ENCODE measurements at places on chromosomes 16 and 17. TPM values are rescaled to one million over a fixed set of nuclear protein-coding genes. Genes with fewer than 3 reads are reported as not detected.

GRCh38 chr16:13379266-13379665 lies 477.9 kb downstream of the SHISA9 start:
- H3K36me3 ChIP-seq: no peaks in the 10 kb centered on the region
- no peaks in the 10 kb centered on the region for H3K4me1 ChIP-seq
- H3K27ac ChIP-seq: no peak overlapping the region
- no peaks in the 10 kb centered on the region for H3K27me3 ChIP-seq

- H3K36me3 ChIP-seq: no peaks in the 10 kb centered on the region
- H3K27ac ChIP-seq: no peak overlapping the region
- H3K27me3 ChIP-seq: no peaks in the 10 kb centered on the region
Observed at GRCh38 chr16:58506241-58507194, 6.6 kb downstream of the NDRG4 start.

DNA sequence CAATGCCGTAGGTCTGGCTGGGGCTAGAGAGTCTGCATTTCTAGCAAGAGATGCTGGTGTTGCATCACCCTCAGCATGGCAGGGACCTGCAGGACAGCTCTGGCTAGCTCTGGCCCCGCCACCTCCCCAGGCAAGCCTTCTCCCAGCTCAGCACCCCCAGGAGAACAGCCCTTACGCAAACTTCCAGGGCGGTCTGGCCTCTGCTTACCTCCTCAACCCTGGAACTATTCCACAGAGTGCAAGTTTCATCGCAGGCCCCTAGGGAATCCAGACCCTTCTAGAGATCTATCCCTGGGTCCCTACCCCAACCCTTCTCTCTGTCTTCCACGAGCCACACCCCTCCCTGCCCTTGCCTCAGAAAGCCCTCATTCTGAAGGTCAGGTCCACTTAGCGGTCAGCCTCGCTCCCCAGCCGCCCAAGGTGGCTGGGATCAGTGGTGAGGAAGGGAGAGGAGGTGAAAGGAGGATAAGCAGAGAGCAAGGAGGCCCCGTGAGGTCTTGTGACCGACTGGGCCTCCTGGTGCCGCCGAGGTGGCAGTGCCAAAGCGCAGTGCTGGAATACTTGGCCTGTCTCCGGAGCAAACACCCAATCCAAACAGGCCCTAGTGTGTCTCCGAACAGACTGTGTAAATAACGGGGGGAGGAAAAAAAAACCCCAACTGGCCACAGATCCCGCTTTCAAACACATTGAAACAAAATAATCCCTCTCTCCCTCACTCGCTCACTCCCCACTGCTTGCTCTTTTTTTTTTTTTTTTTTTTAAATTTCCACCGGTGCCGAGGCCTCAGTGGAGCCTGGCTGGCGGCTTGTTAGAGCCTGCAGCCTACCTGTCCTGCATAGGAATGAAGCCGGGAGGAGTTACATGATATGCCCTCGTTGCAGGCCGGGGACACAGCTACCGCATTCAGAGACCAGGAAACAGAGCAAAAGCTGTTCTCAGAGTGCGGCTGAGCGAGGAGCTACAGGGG lies 380.9 kb downstream of the SOX9 start:
- no peaks in the 10 kb centered on the region for H3K27me3 ChIP-seq
- H3K36me3 ChIP-seq: peaks cover 2% of the 10 kb centered on the region
- DNase-seq: no peak

- peaks cover 16% of the 10 kb centered on the region for H3K36me3 ChIP-seq
- peaks cover 27% of the 10 kb centered on the region for H3K4me1 ChIP-seq
- no peaks in the 10 kb centered on the region for H3K27me3 ChIP-seq
- DNase-seq: no peak
- no peak overlapping the region for H3K27ac ChIP-seq
Observed at GRCh38 chr16:48565752-48566151, 44.2 kb downstream of the N4BP1 start.

- no peak overlapping the region for H3K4me3 ChIP-seq
- DNase-seq: no peak
- peaks cover 13% of the 10 kb centered on the region for H3K4me1 ChIP-seq
- H3K27ac ChIP-seq: no peak overlapping the region
Observed at GRCh38 chr16:73206151-73206707, 158.3 kb upstream of the ZFHX3 start.

GRCh38 chr17:37493249-37494027 lies 3.7 kb downstream of the DUSP14 start:
- H3K27me3 ChIP-seq: no peaks in the 10 kb centered on the region
- peak overlapping the region; percentile 93 for H3K27ac ChIP-seq
- H3K4me3 ChIP-seq: no peak overlapping the region
- peaks cover 63% of the 10 kb centered on the region for H3K4me1 ChIP-seq

GRCh38 chr16:78909226-78909625 lies 691.3 kb downstream of the MAF start:
- no peak for DNase-seq
- no peaks in the 10 kb centered on the region for H3K27me3 ChIP-seq
- H3K4me3 ChIP-seq: no peak overlapping the region

GRCh38 chr16:68367030-68367429 lies 56.2 kb downstream of the PRMT7 start:
- peaks cover 3% of the 10 kb centered on the region for H3K4me1 ChIP-seq
- no peak for DNase-seq
- H3K27me3 ChIP-seq: no peaks in the 10 kb centered on the region
- H3K27ac ChIP-seq: no peak overlapping the region
- H3K36me3 ChIP-seq: no peaks in the 10 kb centered on the region

DNA sequence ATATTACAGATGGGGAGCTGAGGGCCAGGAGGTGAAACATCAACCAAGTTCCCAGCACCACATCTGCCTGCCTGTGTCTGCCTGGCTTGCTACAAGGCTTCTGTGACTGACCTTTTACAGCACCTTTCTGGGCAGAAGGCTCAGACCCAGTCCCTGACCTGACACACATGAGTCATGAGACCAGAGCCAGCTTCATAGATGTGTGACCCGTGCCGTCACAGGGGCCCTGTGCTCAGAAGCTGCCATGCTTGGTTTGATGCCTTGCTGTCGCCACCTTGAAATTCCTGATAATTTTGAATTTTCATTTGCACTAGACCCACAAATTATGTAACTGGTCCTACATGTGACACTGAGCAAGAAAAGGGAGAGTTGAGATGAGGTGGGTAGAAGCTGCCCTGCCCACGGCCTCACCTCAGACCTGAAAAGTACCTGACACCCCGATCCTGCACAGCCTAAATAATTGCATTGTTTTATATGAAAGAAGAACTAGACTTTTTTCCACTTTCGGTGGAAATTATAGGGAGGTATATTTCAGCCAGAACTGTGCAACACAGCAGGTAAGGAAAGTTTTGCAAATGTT lies 13.3 kb upstream of the PECAM1 start:
- H3K27ac ChIP-seq: no peak overlapping the region
- DNase-seq: no peak
- H3K4me1 ChIP-seq: peaks cover 1% of the 10 kb centered on the region
- no peaks in the 10 kb centered on the region for H3K36me3 ChIP-seq

DNA sequence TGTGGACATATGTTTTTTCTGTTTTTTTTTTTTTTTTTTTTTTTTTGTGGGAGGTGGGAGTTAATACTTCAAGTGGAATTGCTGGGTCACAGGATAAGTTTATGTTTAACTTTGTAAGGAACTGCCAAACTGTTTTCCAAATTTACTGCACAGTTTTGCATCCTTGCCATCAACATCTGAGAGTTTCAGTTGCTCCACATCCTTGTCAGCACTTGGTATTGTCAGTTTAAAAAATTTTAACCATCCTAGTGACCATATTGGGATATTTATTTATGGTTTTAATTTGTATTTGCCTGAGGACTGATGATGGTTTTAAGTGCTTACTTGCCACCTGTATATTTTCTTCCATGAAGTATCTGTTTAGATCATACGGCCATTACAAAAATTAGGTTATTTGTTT lies 34.0 kb upstream of the IRF8 start:
- no peak overlapping the region for H3K4me3 ChIP-seq
- H3K27me3 ChIP-seq: peaks cover 15% of the 10 kb centered on the region
- H3K27ac ChIP-seq: no peak overlapping the region
- H3K4me1 ChIP-seq: no peaks in the 10 kb centered on the region
- no peak for DNase-seq
- H3K36me3 ChIP-seq: no peaks in the 10 kb centered on the region

- peaks cover 59% of the 10 kb centered on the region for H3K36me3 ChIP-seq
- H3K27me3 ChIP-seq: no peaks in the 10 kb centered on the region
- peak overlapping the region; percentile 35 for H3K4me3 ChIP-seq
- DNase-seq: no peak
- H3K27ac ChIP-seq: peak overlapping the region; percentile 98
Observed at GRCh38 chr17:50188531-50188920, 12.9 kb downstream of the COL1A1 start.

GRCh38 chr16:2009164-2009711 lies 383 bp downstream of the ZNF598 start:
- H3K4me1 ChIP-seq: peaks cover 38% of the 10 kb centered on the region
- peak overlapping the region; percentile 73 for H3K27ac ChIP-seq
- no peaks in the 10 kb centered on the region for H3K36me3 ChIP-seq
- no peaks in the 10 kb centered on the region for H3K27me3 ChIP-seq
- no peak for DNase-seq

- H3K27ac ChIP-seq: peak overlapping the region; percentile 85
- peak overlapping the region; percentile 91 for H3K4me3 ChIP-seq
- H3K27me3 ChIP-seq: no peaks in the 10 kb centered on the region
- H3K36me3 ChIP-seq: no peaks in the 10 kb centered on the region
Observed at GRCh38 chr17:17723354-17724261, 42.4 kb downstream of the RAI1 start.

GRCh38 chr17:78497115-78497540 lies 80.1 kb downstream of the DNAH17 start:
- H3K27ac ChIP-seq: no peak overlapping the region
- peak; percentile 91 for DNase-seq
- peaks cover 16% of the 10 kb centered on the region for H3K4me1 ChIP-seq
- H3K27me3 ChIP-seq: no peaks in the 10 kb centered on the region
- no peaks in the 10 kb centered on the region for H3K36me3 ChIP-seq
- H3K4me3 ChIP-seq: no peak overlapping the region

- H3K4me1 ChIP-seq: peaks cover 25% of the 10 kb centered on the region
- H3K36me3 ChIP-seq: peaks cover 7% of the 10 kb centered on the region
- no peak overlapping the region for H3K4me3 ChIP-seq
- peak overlapping the region; percentile 74 for H3K27ac ChIP-seq
- H3K27me3 ChIP-seq: no peaks in the 10 kb centered on the region
Observed at GRCh38 chr17:39652587-39653315, 12.4 kb upstream of the TCAP start.

GRCh38 chr16:20114356-20114755 lies 40.7 kb upstream of the GPR139 start:
- no peak overlapping the region for H3K27ac ChIP-seq
- DNase-seq: no peak
- H3K4me1 ChIP-seq: no peaks in the 10 kb centered on the region
- no peaks in the 10 kb centered on the region for H3K36me3 ChIP-seq
- H3K27me3 ChIP-seq: no peaks in the 10 kb centered on the region
- H3K4me3 ChIP-seq: no peak overlapping the region

DNA sequence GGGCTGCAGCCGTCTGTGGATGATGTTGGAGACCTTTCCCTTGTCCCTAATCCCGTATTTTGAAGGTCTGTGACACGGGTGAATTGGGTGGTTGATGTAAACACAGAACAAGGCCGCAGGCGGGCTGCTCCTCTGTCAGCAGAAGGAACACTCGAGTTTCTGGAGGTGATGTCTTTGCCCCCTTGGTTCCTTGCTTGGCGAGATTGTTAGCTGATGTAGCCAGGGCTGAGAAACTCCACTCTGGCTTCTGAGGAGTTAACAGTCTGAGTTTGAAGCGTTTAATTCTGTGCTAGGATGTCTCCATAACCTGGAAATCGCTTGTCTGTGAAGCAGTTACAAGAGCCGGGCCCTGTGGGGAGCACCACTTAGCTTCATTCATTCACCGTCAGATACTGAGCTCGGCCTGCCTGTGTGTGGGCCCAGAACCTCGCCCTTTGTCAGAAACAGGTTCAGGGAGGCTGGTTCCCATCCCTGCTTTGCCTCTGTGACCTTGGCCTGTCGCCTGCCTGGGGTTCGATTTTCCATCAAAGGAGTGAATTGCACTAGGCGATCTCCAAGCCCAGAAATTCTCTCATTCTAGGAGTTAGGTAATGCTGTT lies 1.3 kb downstream of the MAPK8IP3 start:
- H3K27me3 ChIP-seq: no peaks in the 10 kb centered on the region
- peaks cover 2% of the 10 kb centered on the region for H3K36me3 ChIP-seq
- H3K4me3 ChIP-seq: peak overlapping the region; percentile 87
- peak overlapping the region; percentile 86 for H3K27ac ChIP-seq
- no peak for DNase-seq
- peaks cover 40% of the 10 kb centered on the region for H3K4me1 ChIP-seq

GRCh38 chr17:52049496-52049895 lies 109.0 kb downstream of the CA10 start:
- DNase-seq: no peak
- no peaks in the 10 kb centered on the region for H3K36me3 ChIP-seq
- H3K27ac ChIP-seq: no peak overlapping the region
- H3K4me3 ChIP-seq: no peak overlapping the region
- no peaks in the 10 kb centered on the region for H3K4me1 ChIP-seq
- H3K27me3 ChIP-seq: no peaks in the 10 kb centered on the region

GRCh38 chr16:89452241-89452640 lies 38.1 kb downstream of the ANKRD11 start:
- DNase-seq: no peak
- H3K27ac ChIP-seq: no peak overlapping the region
- no peak overlapping the region for H3K4me3 ChIP-seq
- H3K4me1 ChIP-seq: peaks cover 62% of the 10 kb centered on the region
- no peaks in the 10 kb centered on the region for H3K27me3 ChIP-seq

GRCh38 chr16:49575346-49576172 lies 202.0 kb downstream of the C16orf78 start:
- no peak overlapping the region for H3K27ac ChIP-seq
- H3K4me3 ChIP-seq: no peak overlapping the region
- H3K27me3 ChIP-seq: peaks cover 3% of the 10 kb centered on the region
- H3K4me1 ChIP-seq: peaks cover 3% of the 10 kb centered on the region
- peaks cover 10% of the 10 kb centered on the region for H3K36me3 ChIP-seq
- DNase-seq: no peak

- DNase-seq: no peak
- no peaks in the 10 kb centered on the region for H3K27me3 ChIP-seq
- no peak overlapping the region for H3K4me3 ChIP-seq
- H3K4me1 ChIP-seq: peaks cover 60% of the 10 kb centered on the region
Observed at GRCh38 chr17:17904166-17905035, 67.6 kb upstream of the SREBF1 start.

NUDT7 gene
- total RNA-seq: 3.2 TPM

KRT27 gene
- not detected for total RNA-seq

CCL8 gene
- not detected for total RNA-seq

LASP1 gene
- 409 TPM for total RNA-seq

RDM1 gene
- total RNA-seq: not detected

FBXW10 gene
- not detected for total RNA-seq

KCNAB3 gene
- 2.6 TPM for total RNA-seq

GNGT2 gene
- not detected for total RNA-seq

GINS2 gene
- 5.7 TPM for total RNA-seq

FZD2 gene
- 203 TPM for total RNA-seq
